Right ventricle myocardium inferior (tissue), 1 donor: ENCODE measurements at places on chromosomes 1 and 21. TPM values are rescaled to one million over a fixed set of nuclear protein-coding genes. Genes with fewer than 3 reads are reported as not detected.

- no peak for DNase-seq
Measured at GRCh38 chr21:35703704-35704103, 356.6 kb downstream of the SETD4 start.

DNA sequence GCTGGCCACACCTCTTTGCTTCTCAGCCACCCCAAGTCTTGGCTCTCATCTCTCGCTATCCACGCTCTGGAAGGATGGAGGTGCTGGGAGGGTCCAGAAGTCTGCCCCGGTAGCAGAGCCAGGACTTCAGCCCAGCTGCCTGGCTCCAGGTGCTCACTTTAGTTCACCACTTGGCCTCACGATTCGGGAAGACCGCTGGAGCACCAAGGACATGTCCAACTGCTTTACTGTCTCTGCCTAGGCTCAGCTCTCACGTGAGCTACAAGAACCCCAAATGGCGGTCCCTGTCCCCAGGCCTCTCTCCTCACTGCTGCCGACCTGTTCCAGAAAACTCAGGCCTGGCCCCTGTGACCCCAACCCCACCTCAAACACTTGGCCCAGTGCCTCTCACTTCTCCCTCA is 3.4 kb downstream of the TRIM11 start:
- no peak for DNase-seq

NBPF4 gene
- not detected for total RNA-seq

LCE6A gene
- not detected for total RNA-seq

DNA sequence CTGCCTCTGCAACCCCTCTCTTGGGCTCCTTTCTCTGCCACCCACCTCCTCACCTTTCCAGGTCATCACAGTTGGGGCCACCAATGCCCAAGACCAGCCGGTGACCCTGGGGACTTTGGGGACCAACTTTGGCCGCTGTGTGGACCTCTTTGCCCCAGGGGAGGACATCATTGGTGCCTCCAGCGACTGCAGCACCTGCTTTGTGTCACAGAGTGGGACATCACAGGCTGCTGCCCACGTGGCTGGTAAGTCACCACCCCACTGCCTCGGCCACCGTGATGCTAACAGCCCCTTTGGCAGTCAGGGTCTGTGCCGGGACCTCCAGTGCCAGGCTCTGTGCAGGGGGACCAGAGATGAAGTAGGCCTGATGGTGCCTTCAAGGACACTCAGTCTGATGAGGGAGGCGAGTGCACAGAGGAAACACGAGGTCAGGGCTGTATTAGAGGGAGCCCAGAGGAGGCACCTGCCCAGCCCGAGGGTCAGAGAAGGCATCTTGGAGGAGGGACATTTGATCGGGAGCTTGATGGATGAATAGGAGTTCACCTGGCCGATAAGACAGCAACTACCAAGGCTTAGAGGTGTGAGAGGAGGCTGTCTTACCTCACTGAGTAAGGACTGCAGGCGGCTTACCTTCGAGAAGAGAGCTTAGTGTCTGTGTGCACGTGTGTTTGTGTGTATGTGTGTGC is 18.1 kb downstream of the PCSK9 start:
- no peak for DNase-seq

DNA sequence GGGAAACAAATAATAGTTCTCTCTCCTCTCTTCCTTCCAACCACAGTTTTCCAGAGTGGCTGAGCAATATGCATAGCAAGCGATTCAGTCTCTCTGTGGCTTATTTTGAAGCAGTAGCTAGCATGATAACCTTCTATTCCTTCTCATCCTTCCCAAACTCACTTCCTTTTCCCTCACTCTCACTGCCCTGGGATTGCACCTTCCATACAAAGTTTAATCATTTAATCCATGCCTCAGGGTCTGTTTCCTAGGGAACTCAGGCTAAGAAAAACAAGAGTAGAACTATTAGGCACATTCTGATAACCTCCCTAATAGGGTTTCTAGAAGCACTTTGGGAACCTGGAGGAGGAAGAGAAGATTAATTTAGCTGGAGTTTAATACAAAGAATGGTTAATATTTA is 97.7 kb upstream of the S1PR1 start:
- DNase-seq, result no peak

GRCh38 chr1:147084273-147085096 is 87.8 kb downstream of the PRKAB2 start:
- DNase-seq, result no peak

CHIA gene
- total RNA-seq, result not detected

FAM3B gene
- total RNA-seq, result not detected

CAMSAP2 gene
- 37.4 TPM for total RNA-seq

OR11L1 gene
- not detected for total RNA-seq

- no peak for DNase-seq
Measured at GRCh38 chr1:230172016-230172537, 105.0 kb downstream of the GALNT2 start.

GRCh38 chr21:28703861-28704260 is 288.8 kb downstream of the LTN1 start:
- DNase-seq, result no peak
